ENCODE measurements at places on chromosomes 2 and 18.

GRCh38 chr2:30511122-30512083 lies 64.4 kb downstream of the LCLAT1 start:
- DNase-seq, result no peak

- DNase-seq, result no peak
Observed at GRCh38 chr2:235860871-235861270, 307.3 kb downstream of the GBX2 start.

DNA sequence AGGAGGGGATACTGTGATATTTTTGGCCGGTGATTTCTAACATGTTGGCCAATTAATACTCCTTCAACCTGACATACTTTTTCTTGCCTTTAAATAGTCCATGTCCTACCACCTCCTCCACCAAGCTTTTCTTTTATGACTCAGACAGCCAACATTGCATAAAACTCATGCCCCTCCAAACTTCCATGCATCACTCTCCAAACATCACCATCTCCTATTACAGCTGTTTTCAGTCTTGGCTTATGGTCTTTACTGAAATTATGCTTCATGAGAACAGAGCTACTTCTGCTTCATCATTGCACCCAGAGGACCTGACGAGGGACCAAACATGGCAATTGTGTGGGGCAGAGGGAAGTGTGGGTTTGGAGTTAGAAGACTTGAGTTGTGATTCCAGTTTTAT lies 305.4 kb downstream of the LPIN1 start:
- DNase-seq, result no peak

DNA sequence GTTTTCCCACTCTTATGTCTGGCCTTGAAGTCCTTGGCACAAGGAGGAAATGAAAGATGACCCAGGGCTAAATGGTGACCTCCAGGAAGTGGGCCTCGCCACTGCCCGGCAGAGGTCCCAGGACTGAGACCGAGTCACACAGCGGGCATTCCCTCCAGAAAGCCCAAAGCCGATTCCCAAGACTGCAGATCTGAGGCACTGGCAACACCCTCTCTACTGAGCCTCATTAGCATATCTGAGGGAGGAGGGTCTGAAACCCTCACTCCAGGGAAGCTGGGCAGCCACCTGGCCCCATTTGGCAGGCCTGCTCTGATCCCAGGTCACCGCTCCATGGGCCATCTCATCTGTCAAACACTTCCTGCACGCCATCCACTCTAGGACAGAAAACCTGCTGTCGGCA lies 29.1 kb downstream of the FAM178B start:
- no peak for DNase-seq

GRCh38 chr18:6270771-6271216 lies 143.9 kb downstream of the L3MBTL4 start:
- DNase-seq, result no peak

DNA sequence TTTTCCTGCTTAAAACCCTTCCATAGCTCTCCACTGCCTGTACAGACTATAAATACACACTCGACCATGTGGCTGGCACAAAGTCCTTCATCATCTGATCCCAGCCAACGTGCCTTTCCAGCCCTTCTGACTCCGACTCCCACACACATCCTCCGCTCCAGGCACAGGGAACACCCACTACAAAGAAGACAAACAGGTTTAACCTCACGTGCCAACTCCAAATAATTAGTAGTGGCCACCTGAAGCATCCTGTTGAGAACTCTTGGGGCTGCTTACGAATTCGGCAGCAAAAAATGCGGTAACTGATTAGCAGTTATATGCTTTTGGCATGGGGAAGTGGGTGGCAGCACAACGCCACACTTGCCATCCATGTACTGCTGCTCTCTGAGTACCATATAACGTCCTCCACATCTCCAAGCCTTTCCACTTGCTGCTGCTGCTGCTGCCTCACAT lies 12.1 kb downstream of the SPIRE1 start:
- DNase-seq, result no peak

DNA sequence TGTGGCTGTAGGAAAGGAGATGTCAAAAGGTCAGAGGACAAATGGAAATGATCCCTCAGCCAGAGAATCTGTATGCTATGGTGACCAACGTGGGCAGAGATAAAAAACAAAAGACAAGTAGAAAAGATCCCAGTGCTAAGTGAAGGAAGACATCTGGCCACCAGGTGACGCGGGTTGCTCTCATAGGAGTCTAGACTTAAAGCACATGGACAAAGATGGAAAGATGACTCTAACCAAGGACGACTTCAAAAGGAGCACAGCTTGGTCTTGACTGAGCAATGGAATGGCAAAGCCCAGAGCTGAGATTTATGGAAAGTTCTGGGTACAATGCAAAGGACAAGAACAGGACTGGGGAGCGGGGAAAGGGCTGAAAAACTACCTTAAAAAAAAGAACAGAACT lies 96.8 kb downstream of the CLIP4 start:
- DNase-seq, result no peak

GRCh38 chr2:156464106-156464505 lies 27.9 kb downstream of the GPD2 start:
- DNase-seq, result no peak

GRCh38 chr18:76545433-76546087 lies 50.5 kb upstream of the ZNF516 start:
- DNase-seq, result no peak

DNA sequence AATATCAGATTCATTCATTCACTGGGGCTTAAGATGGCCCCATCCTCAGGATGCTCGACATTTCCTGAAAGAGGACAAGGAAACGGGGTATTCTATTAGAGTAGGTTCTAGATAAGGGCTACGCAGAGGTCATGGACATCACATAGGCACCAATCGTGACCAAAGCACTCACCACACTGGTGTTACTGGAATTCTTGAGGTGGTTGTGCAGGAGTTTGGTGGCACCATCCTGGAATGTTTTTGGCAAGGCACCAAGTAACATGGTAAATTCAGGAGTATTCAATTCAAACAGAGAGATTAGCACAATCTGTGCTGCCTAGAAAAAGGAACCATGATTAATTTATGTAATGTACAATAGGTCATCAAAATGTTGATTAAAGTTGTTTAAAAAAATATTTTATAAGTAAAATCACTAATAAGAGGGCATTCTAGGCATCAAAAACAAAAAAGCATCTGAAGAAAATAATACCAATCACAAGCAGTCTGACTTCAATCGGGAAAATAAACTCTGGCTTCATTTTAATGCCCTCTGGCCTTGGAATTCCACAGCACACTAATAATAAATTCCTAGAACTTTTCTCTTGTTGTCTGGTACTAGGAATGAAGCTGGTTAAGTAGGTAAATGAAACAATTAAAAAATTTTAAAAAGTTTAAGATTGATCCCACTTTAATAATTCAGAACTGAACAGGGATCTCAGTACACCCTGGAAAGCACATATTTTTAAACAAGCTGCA lies 102.8 kb upstream of the TFCP2L1 start:
- DNase-seq, result no peak

DNA sequence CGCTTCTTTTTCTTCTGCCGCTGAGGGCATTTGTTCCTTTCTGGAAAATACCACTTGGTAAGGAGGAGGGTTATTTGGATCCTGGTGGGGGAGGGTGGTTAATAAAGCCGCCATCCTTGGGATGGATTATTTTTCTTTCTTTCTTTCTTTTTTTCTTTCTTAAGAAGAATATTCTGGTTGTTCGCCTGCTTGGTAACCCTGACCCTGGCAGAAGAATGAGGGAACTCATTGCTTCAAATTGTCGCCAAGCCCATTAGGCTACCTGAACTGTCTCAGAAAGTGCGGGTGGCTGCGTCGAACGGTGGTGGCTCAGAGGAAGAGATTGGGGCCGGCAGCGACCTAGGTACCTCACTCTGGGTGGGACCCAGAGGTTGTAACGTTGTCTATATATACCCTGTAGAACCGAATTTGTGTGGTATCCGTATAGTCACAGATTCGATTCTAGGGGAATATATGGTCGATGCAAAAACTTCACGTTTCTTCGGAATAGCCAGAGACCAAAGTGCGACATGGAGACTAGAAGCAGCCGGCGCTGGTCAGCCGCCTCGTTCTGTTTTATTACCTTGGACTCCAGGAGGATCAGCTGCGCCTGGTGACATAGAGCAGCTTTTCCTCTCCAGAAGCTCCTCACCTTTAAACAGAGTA lies 1.3 kb upstream of the HOXD4 start:
- no peak for DNase-seq

DNA sequence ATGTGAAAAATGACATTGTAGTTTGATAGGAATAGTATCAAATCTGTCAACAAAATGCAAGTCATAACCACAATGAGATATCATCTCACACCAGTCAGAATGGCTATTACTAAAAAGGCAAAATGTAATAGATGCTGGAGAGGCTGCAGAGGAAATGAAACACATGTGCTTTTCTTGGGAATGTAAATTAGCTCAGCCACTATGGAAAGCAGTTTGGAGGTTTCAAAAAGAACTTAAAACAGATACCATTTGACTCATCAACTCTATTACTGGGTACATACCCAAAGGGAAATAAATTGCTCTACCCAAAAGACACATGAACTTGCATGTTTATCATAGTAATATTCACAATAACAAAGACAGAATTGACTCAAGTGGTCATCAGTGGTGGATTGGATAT lies 572.6 kb downstream of the TRIB2 start:
- DNase-seq, result no peak

GRCh38 chr2:78606895-78607294 lies 418.6 kb upstream of the REG3G start:
- DNase-seq, result no peak

GRCh38 chr2:159003555-159003954 lies 35.1 kb downstream of the TANC1 start:
- no peak for DNase-seq

DNA sequence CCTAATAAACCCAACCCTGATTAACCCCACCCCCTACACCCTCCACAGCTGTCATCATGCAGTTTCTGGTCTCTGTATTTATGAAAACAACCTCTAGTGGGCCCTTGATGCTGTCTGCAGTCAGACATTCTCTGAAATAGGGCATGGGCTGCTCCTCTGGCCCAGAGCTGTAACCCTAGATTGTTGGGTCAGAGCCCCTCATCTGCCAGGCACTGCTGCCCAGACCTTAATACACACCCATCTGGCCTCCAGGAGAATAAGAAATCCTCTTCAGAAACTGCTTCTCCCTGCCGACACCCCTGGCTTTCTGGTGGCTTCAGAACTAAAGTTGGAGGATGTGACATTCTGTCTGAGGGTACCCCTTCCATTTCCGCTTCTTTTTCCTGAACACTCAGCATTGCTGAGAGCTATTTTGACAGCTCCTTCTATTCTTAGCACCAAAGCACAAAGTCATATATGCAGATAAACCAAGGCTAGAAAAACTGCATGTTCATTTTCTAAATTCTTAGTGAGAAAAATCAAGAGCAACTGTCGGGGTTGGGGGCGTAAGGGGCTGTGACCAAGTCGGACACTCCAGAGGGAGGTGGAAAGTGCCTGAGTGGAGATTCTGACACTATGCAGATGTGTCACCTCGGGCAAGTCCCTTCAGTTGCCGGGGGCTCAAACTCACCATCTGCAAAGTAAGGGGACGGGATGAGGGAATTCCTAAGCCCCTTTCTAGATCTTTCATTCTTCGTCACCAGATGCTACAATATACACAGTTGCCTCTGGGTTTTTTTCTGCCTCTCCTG lies 28.7 kb downstream of the SRSF7 start:
- DNase-seq, result peak; percentile 60

DNA sequence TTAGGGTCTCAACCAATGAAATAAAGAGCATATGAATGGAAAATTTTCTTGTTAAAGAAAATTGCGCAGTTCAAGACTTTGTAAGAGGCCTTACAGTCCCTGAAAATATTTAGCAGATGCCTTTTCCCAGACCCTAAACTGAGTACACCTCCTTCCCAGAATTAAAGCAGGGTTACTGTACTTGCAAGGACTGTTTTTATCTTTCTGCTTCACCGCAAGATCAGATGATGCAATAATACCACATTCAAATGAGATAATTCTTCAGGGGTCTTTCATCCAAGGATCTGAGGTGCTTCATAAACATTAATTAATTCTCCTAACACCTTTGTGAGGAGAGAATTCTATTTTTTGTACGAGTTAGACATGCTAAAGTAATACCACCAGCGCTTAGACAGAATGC lies 1071.8 kb upstream of the PIK3C3 start:
- DNase-seq, result no peak

DNA sequence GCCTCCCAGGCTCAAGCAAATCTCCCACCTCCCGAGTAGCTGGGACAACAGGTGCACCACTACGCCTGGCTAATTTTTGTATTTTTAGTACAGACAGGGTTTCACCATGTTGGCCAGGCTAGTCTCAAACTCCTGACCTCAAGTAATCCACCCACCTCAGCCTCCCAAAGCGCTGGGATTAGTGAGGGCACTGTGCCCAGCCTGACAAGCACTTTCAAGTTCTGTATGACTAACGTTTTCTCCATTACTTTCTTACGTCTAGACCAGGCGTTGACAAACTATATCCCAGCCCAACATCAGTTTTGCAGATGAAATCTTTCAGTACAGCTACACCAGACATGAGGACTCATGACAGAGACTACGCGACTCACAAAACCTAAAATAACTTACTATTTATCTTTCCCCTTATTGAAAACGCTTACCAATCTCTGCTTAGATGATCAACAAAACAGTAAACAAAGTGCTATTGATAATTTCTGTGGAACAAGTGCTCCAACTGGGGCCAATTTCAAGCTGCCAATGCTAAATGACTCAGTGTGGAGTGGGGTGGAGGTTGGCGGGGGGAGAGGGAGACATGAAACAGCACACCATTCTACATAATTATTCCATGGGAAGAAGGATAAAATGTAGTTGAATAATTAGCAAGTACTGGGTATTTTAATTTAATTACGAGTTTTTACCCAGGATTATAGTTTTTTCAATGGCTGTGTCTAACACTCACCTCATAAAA lies 59.1 kb downstream of the SAP130 start:
- DNase-seq, result no peak

GRCh38 chr2:48069769-48070168 lies 163.5 kb upstream of the FBXO11 start:
- DNase-seq, result no peak

DNA sequence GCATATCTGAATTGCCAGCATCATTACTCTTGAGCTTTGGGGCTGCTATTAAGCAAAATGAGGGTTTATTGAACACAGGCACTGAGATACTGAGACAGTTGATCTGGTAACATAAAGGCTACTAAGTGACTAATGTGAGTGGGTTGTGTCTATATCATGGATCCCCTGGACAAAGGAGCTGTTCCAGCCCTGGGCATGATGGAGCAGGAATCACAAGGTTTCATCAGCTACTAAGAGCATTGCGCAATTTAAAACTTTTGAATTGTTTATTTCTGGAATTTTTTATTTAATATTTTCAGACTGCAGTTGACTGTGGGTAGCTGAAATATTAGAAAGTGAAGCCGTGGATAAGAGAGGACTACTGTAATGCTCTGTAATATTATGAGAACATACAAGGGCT lies 73.5 kb downstream of the MGAT5 start:
- DNase-seq, result no peak

DNA sequence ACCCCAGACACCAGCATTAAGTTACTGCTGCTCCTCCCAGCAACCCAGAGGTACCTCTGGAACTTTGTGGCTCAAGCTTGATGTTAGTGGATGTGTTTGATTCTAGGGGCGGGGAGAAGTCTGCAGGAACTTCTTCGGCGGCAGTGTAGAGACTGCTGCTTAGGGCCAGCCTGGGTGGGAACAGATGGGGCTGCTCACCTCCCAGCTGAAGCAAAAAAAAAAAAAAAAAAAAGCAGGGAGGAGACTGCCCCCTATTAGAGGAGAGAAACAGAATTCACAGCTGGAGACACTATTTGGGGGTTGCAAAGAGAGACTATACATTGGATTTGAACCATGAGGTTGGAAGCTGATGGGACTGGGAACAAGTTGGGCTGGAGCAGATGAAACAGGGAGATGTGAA lies 28.6 kb upstream of the FAM136A start:
- no peak for DNase-seq

GRCh38 chr2:225041207-225041850 lies 939 bp downstream of the DOCK10 start:
- DNase-seq, result peak; percentile 63

GRCh38 chr18:54052732-54053429 lies 171.6 kb downstream of the MBD2 start:
- DNase-seq, result no peak
